ENCODE measurements at places on chromosomes 2 and 18. TPM values are rescaled to one million over a fixed set of nuclear protein-coding genes. Genes with fewer than 3 reads are reported as not detected.

- peak; percentile 68 for DNase-seq
These were observed 122.1 kb upstream of the STPG4 start for GRCh38 chr2:47277187-47277586.

DNA sequence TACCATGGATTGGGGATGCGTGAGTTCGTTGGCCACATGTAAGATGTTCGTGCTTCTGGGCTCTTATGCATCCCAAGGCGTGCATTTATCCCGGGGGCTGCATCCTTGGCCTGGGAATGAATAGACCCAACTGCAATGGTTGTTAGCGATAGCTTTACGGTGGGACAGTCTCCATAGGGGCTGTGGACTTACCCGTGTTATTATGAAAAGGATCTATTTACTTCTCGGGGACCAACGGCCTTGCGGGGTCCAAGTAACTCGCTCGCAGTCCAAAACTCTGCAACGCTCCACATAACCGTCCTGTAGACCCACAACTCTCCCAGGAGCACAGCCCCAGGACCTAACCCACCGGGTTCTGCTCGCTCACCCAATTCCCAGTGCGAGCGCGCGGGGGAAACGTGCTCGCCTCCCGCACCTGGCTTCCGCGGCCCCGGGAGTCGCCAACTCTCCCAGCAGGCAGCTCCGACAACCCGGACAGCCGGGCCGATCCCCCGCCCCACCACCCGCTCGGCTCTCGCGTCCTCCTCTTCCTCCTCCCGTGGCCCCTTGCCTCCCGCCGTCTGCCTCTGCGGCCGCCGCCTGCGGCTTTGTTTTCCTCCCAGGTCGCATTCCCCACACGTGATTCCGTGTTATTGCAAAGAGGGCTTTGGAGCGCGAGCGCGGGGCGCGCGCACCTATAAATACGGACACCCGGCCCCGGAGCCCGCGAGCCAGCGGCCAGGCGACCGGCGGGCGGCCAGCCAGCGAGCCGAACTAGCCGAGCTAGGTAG is at the start of gene CABLES1:
TSS of gene CABLES1 (plus strand) at position 706 of the 770 bp plus-strand sequence. CDS start 278 bp downstream, outside the sequence.
- no peak for DNase-seq

DNA sequence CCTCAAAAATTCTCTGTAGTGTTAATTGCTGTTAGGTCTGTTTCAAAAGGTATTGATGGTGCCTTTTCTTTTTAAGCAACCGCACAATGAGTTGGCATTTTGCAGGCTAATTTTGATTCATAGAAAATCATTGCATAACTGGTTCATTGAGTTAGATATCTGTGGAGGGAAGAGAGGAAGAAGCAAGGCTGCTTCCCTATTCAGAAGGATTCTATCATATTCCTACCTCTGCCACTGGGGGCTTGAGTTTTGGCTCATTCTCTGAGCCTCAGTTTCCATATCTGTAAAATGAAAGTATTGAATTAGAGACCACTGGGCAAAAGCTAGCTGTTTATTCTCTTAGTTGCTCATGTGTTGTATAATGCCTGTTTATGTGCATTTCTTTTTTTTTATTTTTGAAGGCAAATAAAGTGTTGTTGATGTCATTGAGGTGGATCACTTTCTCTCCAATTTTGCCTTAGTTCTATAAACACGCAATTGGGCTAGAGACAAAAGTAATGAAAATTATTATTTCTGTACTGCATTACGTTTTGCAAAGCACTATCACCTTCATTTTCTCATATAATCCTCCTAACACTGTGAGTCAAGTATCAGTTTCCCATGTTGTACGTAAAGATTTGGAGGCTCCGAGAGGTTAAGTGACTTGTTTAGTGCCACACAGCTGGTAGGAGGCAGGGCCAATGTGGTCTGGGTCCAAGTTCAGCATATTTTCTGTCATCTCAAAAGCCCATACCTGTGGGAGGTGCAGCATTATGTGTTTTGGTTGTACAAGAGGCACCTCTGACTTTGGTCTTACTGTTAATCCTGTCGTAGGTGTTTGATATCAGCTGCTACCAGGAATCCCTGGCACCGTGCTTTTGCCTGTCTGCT is 5.9 kb downstream of the TRIB2 start:
- DNase-seq, result no peak

DNA sequence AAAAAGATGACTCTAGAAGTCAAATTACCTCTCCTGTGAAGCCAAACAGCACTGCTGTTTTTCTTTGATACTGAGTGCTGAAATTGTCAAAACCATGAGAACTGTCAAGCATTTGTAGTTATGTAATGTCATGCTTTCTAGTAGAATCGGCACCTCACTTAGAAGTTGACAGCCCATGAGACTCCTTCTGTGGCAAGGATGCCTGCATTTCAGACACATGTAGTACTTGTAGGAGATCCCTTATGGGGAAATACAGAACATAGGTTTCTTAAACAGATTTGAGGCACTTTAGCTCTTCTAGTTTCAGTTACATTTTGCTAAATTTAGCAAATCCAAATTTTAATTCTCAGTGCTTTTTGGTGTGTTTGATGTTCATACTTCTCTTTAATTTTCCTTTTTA is 15.7 kb downstream of the ZNF407 start:
- no peak for DNase-seq

DNA sequence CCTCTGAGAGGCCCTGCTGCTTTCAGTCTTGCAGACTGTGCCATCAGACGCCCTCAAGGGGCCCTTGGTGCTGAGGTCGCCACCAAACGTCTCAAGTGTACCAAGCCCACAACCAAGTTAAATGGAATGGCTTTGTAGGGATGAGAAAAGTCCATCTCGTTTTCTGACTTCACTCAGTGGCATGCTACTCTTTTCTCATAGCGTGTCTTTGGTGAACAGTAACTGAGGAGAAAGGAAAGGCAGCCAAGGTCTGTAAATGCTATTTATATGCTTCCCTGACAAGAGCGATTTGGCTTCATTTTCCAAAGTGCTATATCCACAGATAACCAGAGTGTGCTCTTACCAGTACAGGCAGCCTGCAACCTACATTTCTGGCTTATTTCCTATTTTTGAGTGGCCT is 123.0 kb downstream of the MTX2 start:
- DNase-seq, result no peak

DNA sequence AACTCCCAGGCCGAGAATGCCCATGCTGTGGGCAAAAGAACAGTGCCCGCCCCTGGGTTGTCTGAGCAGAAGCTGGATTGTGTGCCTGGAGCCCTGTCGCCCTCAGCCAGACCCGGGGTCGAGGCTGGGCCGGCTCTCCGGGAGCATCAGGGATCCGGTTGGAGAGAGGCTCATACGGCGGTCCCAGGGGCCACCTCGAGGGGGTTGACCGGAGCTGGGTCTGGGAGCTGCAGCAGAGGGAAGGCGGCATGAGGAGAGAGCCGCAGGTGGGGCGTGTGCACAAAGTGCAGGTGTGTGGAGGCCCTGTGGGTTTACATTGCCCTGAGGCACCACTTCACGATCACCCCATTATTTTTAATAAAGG is 39.5 kb downstream of the MBP start:
- no peak for DNase-seq

DNA sequence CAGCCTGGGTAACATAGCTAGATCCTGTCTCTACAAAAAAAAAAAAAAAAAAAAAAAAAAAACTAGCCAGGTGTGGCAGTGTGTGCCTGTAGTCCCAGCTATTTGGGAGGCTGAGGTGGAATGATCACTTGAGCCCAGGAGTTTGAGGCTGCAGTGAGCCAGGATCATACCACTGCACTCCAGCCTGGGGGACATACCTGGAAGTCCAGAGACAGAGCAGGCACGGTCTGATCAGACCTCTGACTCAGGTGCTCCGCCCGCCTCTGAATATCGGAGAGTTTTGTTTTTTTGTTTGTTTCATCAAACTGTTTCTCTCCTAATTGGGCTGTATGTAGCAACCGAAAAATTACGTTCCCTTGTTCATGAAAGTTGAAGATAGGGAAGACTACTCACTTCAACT is 49.2 kb downstream of the RASGRP3 start:
- no peak for DNase-seq

GRCh38 chr2:178317811-178318210 is 123.5 kb downstream of the OSBPL6 start:
- DNase-seq, result no peak

DNA sequence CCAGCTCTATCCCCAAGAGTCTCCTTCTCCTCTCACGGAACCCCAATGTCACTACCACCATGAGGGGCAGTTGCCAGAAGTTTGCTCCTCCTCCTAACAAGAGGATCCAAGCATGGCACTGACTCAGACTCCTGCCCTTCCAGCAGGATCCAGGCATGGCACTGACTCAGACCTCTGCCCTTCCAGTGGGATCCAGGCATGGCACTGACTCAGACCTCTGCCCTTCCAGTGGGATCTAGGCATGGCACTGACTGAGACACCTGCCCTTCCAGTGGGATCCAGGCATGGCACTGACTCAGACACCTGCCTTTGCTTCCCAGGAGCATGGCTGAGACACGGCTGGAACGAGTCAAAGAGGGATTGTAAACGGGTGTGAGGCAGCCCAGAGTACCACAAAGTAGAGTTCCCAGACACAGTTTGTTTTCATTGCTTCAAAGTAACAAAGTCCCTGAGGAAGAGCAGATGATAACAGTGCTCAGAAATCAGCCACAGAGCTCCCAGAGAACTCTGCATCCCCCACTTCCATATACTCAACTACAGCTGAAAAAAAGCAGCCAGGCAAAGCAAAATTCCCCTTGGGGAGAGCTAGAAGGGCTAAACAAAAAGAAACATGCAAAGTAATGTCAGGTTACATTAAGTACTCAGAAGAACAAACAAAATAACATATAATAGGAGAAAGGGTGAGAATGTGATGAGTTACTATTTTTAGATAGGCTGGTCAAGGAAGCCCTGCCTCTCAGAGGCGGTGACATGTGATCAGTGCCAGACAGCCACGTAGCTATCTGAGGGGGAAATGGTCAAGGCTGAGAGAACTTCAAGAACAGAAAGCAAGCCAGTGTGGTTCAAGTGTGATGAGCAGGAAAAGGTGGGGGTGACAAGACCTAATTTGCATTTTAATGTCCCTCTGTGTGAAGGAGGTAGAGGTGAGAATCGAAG is 3.0 kb downstream of the BUB1 start:
- DNase-seq, result peak; percentile 87

GRCh38 chr2:222358876-222359275 is 60.1 kb upstream of the PAX3 start:
- DNase-seq, result peak; percentile 6

- no peak for DNase-seq
These were observed 188.8 kb downstream of the PTPRM start for GRCh38 chr18:7755753-7756475.

Gene RNF152
- total RNA-seq, result 3.3 TPM

Gene NTSR2
- total RNA-seq, result not detected

Gene UGT1A4
- not detected for total RNA-seq

Gene B3GNT7
- total RNA-seq, result 0.72 TPM

Gene HJURP
- total RNA-seq, result 3.5 TPM

Gene BMP10
- total RNA-seq, result not detected

Gene CAVIN2
- total RNA-seq, result 1.8 TPM

Gene KCNG2
- total RNA-seq, result not detected

Measured in osteoblast (primary cell).